Right ventricle myocardium superior (tissue), 1 donor: ENCODE measurements at places on chromosomes 11 and 22. TPM values are rescaled to one million over a fixed set of nuclear protein-coding genes. Genes with fewer than 3 reads are reported as not detected.

GRCh38 chr11:65640483-65641296, 2.8 kb downstream of the SIPA1 start:
- peak; percentile 81 for DNase-seq

DNA sequence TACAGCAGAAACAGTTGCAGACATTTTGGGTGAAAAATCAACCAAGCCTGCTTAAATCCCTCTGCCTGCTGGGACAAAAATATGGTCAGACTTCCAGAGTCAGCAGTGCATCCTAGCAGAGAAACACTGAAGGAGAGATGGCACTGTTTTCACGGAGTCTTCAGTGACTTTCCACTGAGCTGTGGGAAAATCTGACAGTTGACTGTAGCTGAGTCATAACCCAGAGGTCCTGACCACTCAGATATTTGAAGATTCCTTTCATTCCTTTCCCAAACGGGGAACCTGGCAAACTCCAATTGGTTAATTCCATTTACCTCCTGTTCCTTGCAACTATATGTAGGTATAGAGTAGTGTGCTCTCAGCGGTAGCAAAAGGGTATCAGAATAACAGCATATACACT, 20.9 kb upstream of the UPB1 start:
- no peak for DNase-seq

DNA sequence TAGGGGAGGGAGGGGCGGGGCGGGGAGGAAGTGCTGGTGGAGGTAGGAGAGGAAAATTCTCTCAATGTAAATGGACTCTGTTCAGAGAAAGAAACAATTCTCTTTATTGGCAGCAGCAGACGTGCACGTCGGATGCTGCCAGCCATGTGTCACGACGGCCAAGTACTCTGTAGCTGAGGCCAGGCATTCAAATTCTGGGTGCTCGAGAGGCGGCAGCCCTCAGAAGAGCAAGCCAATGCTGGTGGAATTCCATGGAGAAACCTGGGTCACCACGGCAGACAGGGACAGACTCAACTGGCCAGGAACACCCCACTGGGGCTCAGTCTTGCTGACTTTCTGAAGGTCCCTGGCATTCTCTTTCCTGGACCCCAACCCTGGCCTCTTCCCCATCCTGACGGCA, 90.8 kb downstream of the ABTB2 start:
- peak; percentile 58 for DNase-seq

DNA sequence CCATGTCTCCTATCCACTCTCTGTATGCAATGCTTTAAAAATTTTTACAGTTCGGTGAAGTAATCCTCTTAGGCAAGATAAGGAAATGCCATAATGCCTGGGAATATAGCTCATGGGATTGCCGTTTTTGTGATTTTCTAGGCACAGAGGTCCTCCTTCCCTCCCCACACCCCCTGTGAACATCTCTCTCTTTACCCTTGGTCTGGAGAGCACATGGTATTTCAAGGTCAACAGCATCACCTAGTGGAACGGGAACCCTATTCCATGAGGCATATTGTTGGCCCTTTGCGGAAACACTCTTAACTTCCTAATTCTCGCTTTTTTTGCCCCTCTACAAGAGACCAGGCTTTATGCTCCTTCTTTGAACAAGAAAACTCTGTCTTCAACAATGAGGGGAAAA, 8.8 kb downstream of the NXPE4 start:
- DNase-seq, result no peak

GRCh38 chr22:49476176-49476575, 351.5 kb downstream of the BRD1 start:
- no peak for DNase-seq

DNA sequence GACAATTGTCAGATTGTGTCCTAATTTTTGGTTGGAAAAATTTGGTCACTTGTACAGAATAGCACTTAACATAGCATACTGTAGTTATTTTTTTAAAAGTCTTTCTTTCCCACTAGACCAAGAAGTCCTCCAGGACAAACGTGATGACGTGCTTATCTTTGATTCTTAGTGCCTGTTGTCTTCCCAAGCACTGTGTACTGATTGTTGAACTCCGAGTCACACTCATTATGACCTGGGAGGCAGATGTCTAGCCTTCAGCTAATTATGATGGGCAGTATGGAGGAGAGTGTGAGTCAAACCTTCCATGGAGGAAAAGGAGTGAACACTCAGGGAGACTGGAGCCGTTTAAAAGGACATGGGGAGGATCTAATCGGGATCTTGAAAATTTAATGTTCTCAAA, 119.8 kb downstream of the SPON1 start:
- DNase-seq, result no peak

- no peak for DNase-seq
These were observed 10.7 kb downstream of the RTN4R start for GRCh38 chr22:20257212-20258020.

The NEU3 gene
- 3.5 TPM for total RNA-seq

The CDC42BPG gene
- 0.35 TPM for total RNA-seq

The LGR4 gene
- 24.2 TPM for total RNA-seq
